Gastrocnemius medialis (tissue), 4 donors: ENCODE measurements at places on chromosomes 11 and 22.
A peak's percentile ranks its signal among the peaks of the same experiment; 100 is the strongest.

GRCh38 chr11:62487738-62488551 is 58.7 kb downstream of the AHNAK start:
- no peaks in the 10 kb centered on the region for H3K36me3 ChIP-seq
- H3K27me3 ChIP-seq, result no peaks in the 10 kb centered on the region
- H3K4me1 ChIP-seq, result no peaks in the 10 kb centered on the region
- H3K27ac ChIP-seq, result no peak overlapping the region
- no peak overlapping the region for H3K4me3 ChIP-seq
- no peak for DNase-seq

- DNase-seq, result no peak
- H3K4me3 ChIP-seq, result no peak overlapping the region
- no peaks in the 10 kb centered on the region for H3K4me1 ChIP-seq
- H3K27me3 ChIP-seq, result peaks cover 18% of the 10 kb centered on the region
- no peak overlapping the region for H3K27ac ChIP-seq
- H3K36me3 ChIP-seq, result no peaks in the 10 kb centered on the region
These were observed 9.7 kb upstream of the FGF3 start for GRCh38 chr11:69828971-69829344.

DNA sequence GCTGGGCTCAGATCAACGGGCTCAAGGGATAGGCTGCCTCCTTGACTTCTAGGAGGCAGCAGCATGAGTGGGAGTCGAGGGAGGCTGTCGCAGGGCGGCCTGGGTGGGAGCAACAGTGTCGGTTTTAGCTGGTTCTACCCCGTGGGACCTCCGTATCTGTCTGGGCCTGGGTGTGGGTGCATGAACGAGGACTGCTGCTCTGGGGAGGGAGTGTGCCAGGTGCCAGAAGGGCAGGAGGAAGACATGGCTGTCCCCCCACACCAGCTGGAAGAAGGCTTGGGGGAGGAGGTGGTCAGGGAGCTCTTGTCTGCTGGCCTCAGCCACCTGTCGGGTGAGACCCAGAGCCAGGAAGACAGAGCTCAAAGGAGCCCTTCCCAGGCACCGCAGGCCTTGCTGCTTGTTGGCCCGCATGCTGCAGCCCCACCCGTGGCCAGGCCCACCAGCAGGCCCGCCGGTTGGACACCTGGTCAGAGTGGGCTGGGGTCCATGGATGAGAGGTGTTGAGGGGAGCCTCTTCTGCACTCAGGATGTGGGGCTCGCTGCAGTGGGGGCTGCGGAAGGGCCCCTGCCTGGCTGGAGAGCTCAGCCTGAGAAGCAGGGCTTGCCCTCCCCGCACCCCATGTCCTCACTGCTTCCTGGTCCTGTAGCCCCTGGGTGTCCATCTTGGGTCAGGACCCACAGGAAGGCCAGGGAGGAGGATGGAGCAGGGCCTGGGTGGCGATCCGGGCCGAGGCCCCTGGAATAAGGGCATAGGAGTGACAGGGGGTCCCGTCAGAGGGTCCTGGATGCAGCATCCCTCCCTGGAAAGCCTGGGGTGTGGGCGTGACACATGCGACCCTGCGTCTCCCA is 3.4 kb downstream of the CEND1 start:
- H3K4me1 ChIP-seq, result peaks cover 19% of the 10 kb centered on the region
- DNase-seq, result no peak
- peaks cover 29% of the 10 kb centered on the region for H3K27me3 ChIP-seq
- no peaks in the 10 kb centered on the region for H3K36me3 ChIP-seq
- H3K27ac ChIP-seq, result no peak overlapping the region

DNA sequence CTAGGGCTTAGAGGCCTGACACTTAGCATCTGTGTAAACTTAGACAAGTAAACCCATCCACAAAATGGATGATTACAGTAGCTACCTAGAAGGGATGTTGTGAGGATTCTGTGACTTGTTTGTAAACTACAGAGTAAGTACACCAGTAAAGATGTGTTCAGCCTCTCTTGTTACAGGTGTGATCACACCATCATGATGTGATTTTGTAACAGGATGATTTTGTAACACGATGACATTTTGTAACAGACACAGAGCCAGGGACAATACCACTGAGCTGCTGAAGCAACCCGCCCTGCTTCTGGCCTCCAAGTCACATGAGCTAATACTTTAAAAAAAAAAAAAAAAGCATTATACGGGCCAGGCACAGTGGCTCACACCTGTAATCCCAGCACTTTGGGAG is 17.0 kb downstream of the FADD start:
- DNase-seq, result no peak
- no peaks in the 10 kb centered on the region for H3K27me3 ChIP-seq
- no peaks in the 10 kb centered on the region for H3K4me1 ChIP-seq
- H3K36me3 ChIP-seq, result no peaks in the 10 kb centered on the region
- H3K27ac ChIP-seq, result no peak overlapping the region

DNA sequence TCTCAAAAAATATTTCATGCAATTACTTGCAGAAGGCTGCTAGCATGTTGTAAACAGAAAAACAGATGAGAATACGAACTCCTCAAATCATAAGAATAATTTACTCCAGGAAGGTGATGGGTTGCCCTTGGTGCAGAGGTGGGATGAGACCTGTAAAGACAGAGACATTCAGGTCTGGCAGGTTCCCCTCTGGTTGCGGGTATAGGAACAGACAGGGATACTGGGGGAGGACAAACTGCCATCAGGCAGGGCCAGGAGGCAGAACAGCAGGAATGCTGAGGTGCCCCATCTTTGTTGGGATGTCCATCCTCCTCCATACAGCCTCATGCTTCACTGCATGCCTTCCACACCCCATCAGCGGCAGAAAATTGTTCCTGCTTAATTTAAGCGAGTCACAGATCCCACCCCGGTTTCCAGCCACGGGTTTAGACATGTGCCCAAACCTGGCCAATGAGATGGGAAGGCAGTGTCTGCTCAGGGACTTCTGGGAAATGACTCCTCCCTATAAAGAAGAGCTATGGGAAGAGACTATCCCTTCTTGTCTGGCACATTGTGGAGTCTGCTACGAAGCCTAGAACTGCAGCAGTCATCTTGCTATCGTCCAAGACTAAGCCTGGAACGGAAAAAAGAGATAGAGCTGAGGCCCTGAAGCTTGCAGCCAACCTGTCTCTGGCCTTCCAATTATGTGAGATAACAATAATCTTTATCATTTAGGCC is 23.1 kb upstream of the IRAG1 start:
- DNase-seq, result no peak
- no peaks in the 10 kb centered on the region for H3K4me1 ChIP-seq
- no peaks in the 10 kb centered on the region for H3K27me3 ChIP-seq
- H3K27ac ChIP-seq, result no peak overlapping the region
- H3K4me3 ChIP-seq, result no peak overlapping the region

DNA sequence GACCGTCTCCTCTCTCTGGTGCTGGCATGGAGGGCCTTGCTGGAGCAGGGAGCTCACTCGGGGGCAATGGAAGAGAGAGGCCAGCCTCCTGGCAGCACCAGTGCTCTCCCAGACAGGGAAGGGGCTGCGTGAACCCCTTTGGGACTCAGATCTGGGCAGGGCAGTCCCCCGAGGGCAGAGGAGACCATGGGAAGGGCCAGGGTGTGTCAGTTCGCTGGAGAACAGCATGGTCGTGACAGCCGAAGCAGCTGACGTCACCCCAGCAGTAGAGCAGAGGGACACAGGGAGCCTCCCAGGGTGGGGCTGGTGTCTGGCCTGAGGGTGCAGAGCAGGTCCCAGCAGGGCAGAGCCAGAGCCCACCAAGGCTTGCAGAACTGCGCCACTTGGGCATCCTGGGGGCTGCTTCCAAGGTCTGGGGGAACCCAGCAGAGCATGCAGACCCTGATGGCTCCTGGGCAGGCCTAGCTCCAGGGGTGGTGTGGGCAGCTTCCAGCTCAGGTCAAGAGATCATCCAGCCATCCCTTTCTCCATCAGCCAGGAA is 71.0 kb upstream of the KCNQ1OT1 start:
- no peaks in the 10 kb centered on the region for H3K4me1 ChIP-seq
- no peak overlapping the region for H3K4me3 ChIP-seq
- no peak overlapping the region for H3K27ac ChIP-seq
- H3K36me3 ChIP-seq, result no peaks in the 10 kb centered on the region
- no peak for DNase-seq

GRCh38 chr11:43987384-43988039 is 45.1 kb downstream of the C11orf96 start:
- H3K36me3 ChIP-seq, result no peaks in the 10 kb centered on the region
- H3K27ac ChIP-seq, result peak overlapping the region; percentile 61
- H3K4me3 ChIP-seq, result peak overlapping the region; percentile 9
- H3K27me3 ChIP-seq, result no peaks in the 10 kb centered on the region
- H3K4me1 ChIP-seq, result peaks cover 35% of the 10 kb centered on the region

- H3K4me1 ChIP-seq, result no peaks in the 10 kb centered on the region
- DNase-seq, result peak; percentile 40
- no peaks in the 10 kb centered on the region for H3K36me3 ChIP-seq
- no peak overlapping the region for H3K4me3 ChIP-seq
- H3K27me3 ChIP-seq, result no peaks in the 10 kb centered on the region
These were observed 297.7 kb upstream of the FAT3 start for GRCh38 chr11:91926965-91927364.

GRCh38 chr11:46801694-46802470 is 44.2 kb downstream of the CKAP5 start:
- H3K4me3 ChIP-seq, result no peak overlapping the region
- peaks cover 18% of the 10 kb centered on the region for H3K36me3 ChIP-seq
- H3K4me1 ChIP-seq, result peaks cover 24% of the 10 kb centered on the region
- no peak for DNase-seq
- peak overlapping the region; percentile 87 for H3K27ac ChIP-seq

DNA sequence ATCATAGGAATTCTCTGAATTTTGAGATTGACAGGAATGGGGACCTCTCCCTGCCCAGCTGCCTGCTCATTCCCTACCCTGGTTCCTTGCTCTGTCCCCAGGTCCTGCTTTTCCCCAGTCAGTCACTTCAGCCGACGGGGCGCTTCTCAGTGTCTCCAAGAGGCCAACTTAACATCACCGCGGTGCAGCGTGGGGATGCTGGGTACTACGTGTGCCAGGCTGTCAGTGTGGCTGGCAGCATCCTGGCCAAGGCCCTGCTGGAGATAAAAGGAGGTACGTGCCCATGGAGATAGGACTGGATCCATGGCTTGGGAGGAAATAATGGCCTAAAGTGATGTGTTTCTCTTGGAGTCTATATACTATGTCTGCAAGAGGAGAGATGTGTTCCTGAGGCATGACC is 7.0 kb downstream of the ROBO3 start:
- peaks cover 50% of the 10 kb centered on the region for H3K27me3 ChIP-seq
- H3K4me3 ChIP-seq, result no peak overlapping the region
- H3K36me3 ChIP-seq, result no peaks in the 10 kb centered on the region
- no peak for DNase-seq

GRCh38 chr11:47236482-47236881 is 12.1 kb downstream of the ACP2 start:
- no peak overlapping the region for H3K27ac ChIP-seq
- no peak overlapping the region for H3K4me3 ChIP-seq
- H3K36me3 ChIP-seq, result no peaks in the 10 kb centered on the region
- DNase-seq, result no peak
- peaks cover 4% of the 10 kb centered on the region for H3K4me1 ChIP-seq
- H3K27me3 ChIP-seq, result no peaks in the 10 kb centered on the region

GRCh38 chr11:80860632-80861031 is 1419.8 kb upstream of the TENM4 start:
- H3K27me3 ChIP-seq, result no peaks in the 10 kb centered on the region
- H3K4me3 ChIP-seq, result no peak overlapping the region
- H3K36me3 ChIP-seq, result no peaks in the 10 kb centered on the region
- H3K27ac ChIP-seq, result no peak overlapping the region
- DNase-seq, result no peak

GRCh38 chr11:125236072-125236825 is 71.7 kb downstream of the PKNOX2 start:
- H3K4me1 ChIP-seq, result peaks cover 20% of the 10 kb centered on the region
- no peaks in the 10 kb centered on the region for H3K27me3 ChIP-seq
- no peak for DNase-seq
- no peaks in the 10 kb centered on the region for H3K36me3 ChIP-seq
- H3K27ac ChIP-seq, result no peak overlapping the region
- no peak overlapping the region for H3K4me3 ChIP-seq
